ENCODE measurements at places on chromosomes 1 and 21.

GRCh38 chr1:245961137-245961540 lies 545.9 kb downstream of the SMYD3 start:
- no peak for DNase-seq

DNA sequence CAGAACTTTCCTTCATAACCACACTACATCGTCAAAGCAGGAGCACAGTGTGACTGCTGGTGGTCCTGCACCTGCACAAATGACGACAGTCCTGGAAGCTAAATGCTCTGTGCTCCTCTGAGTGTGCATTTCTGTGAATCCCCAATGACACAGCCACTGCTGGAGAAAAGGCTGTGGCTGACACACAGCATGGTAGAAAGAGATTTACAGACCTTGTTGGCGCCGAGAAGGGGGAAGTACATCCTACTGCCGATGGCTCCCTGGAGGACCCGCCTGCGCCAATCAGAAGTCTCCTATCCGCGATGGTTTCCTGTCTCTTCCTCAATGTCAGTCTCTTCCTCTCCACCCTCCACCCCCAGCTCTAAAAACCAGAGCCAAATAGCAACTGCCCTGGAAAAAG lies 115.4 kb upstream of the RAB4A start:
- no peak for DNase-seq

- no peak for DNase-seq
Measured at GRCh38 chr1:26274801-26275425, 5.0 kb upstream of the SH3BGRL3 start.

DNA sequence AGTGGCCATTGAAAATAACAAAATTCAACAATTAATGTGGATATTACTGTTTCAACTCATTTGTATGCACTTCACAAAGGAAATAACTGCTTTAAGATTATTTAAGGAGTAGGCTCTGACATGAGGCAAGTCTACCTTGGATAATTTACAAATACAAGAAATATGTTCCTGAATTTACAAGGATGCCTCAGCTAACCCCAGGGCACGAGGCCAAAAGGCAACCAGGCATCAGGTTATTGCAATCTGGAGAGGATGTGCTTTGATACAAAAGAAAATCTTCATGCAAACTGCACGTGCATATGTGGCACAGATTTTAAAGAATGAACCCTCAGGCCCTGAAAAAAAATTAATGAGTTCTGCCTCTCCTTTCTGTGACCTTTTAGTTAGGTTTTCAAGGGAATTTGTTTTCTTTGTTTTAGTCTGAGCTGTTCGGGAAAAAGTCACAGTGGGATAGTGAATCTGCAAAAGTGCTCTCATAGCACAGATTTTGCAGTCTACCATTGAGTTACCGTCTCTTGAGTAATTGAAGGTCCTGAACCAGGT lies 1304.2 kb upstream of the ADGRL4 start:
- DNase-seq, result peak; percentile 28

DNA sequence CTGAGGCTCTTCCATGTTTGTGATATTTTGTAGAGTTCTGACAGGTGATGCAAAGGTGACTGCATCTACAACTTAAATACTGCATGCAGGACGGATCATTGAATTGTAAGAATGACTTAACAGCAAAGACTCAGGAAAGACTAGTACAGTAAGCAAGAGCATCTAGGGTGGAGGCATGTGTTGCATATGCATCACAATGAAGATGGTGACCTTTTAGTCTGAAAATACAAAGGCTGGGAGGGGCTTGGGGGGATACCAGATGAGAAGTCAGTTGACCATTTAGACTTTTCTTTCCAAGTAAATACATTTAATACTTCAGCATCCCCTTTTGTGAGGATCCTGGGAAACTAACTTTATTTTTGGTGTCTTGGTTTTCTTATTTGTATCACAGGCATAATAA lies 145.5 kb downstream of the NUF2 start:
- DNase-seq, result no peak

DNA sequence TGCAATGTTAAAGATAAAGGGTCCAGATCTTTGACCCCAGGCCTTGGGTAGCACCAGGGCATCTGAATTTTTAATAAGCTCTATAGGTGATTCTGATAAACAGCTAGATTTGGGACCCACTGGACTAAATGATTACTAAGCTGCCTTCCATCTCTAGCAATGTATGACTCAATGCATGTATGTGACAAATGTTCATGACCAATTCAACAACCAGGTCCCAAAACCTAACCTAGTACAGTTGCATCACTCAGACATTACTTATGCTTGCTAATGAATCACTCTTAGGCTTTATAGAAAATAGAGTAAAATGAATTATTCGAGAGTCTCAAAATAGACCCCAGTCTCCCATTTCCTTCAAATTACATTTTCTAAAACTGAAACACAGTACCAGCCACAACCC lies 35.5 kb downstream of the RCAN1 start:
- no peak for DNase-seq

- no peak for DNase-seq
Measured at GRCh38 chr1:92851729-92852128, 19.9 kb downstream of the RPL5 start.

- DNase-seq, result no peak
Measured at GRCh38 chr1:209389258-209389657, 194.3 kb upstream of the CAMK1G start.

DNA sequence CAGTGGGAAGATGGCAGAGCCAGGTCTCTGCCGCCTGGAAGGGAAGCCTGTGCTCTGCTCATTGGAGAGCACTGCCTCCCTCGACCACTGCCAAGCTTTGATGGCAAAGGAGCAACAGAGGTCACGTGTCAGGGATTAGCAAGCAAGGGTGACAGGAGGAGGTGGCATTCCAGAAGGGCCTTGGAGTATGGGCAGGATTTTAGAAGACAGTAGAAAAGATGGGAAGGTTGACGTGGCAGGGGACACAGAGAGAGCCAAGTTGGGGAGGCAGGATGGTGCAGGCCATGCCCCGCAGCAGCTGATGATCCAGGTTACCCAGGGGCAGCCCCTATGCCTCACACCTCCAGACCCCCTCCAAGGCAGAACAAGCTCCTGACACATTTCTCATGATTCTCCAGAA lies 21.9 kb upstream of the LBR start:
- DNase-seq, result no peak

GRCh38 chr21:28936036-28936435 lies 56.6 kb downstream of the LTN1 start:
- DNase-seq, result peak; percentile 32

GRCh38 chr1:63987014-63987627 lies 213.3 kb downstream of the ROR1 start:
- DNase-seq, result no peak

- no peak for DNase-seq
Measured at GRCh38 chr1:43225168-43225567, 44.6 kb upstream of the TMEM125 start.

GRCh38 chr1:244603498-244603897 lies 49.4 kb upstream of the DESI2 start:
- DNase-seq, result no peak

DNA sequence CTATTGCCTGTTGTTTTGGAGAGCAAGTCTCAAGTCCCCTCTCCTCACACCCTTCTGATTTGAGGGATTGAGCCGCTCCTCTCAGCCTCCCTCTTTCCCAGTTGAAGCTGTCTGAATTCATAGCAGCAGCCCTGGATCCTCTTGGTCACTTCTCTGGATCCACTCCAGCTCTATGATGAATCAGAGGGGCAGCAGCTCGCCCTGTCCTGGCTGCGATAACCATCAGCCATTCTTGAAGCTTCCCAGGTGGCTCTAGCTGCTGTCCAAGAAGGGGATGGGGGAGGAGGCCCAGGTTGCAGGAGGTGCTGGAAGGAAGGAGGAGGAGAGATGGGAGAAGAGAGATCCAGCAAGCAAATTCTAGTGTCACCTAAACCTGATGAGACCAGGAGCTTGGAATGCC lies 31.3 kb downstream of the WNT4 start:
- DNase-seq, result no peak

- no peak for DNase-seq
Measured at GRCh38 chr1:83839566-83840173, 159.3 kb downstream of the TTLL7 start.

GRCh38 chr21:15065392-15066122 lies 757 bp upstream of the NRIP1 start:
- DNase-seq, result peak; percentile 74

DNA sequence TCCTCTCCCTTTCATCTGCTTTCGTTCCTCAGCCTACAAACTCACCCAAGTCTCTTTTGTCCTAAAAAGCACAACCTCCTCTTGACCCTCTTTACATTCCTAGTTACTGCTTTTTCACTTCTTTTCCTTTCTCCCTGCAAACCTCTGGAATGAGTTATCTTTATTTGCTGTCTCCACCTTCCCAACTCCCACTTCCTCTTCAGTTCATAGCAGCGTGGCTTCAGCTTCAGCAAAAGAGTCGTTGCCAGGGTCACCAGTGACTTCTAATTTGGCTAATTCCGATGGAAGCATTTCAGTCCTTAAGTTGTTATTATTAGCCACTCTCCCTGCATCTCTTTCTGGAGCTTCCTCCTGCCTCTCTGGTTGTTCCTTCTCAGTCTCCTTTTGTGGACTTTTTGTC lies 6.2 kb upstream of the TMEM54 start:
- DNase-seq, result no peak

DNA sequence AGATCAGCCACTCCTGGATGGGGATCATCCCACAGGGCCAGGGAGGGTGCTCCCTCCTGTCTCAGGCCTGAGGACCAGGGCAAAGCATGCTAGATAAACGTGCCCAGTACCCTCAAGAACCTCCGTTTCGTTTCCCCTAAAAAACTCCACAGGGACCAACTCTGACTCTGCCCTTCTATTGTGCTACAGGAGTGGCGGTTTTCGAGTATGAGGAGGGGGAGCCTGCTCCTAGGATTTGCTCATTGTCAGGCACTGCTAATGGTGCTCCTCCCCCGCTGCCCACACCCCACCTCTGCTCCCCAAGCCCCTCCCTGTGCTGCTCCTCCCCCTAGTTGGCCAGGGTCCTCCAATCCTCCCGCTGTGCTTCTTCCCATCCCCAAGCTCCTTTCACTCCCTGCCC lies 32.0 kb downstream of the PGBD5 start:
- DNase-seq, result no peak

DNA sequence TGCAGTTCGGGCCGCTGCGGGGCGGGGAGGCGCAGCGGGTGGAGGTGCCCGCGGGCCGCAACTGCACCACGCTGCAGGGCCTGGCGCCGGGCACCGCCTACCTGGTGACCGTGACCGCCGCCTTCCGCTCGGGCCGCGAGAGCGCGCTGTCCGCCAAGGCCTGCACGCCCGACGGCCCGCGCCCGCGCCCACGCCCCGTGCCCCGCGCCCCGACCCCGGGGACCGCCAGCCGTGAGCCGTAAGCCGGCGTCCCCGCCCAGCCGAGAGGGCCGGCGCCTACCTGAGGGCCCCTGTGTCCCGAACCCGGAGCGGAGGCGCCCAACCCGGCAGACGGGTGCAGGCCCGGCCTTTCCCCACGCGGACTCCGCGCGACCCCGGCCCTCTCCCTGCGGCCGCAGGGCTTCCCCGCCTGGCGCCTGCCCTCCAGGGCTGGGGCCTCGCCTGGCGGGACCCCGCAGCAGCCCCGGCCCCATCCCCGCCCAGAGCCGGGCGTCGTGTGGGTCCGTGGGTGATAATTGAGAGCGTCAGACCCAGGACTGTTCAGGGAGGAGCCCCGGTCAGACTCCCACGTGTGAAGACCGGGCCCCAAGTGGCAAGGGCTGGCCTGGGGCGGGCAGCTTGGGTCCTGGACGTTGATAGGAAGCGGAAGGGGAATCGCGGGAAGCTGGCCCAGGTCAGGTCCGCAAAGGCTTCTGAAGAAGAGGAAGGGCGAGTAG lies 4.2 kb downstream of the VWA1 start:
- DNase-seq, result no peak

- DNase-seq, result no peak
Measured at GRCh38 chr1:19622204-19622603, 21.9 kb upstream of the NBL1 start.

DNA sequence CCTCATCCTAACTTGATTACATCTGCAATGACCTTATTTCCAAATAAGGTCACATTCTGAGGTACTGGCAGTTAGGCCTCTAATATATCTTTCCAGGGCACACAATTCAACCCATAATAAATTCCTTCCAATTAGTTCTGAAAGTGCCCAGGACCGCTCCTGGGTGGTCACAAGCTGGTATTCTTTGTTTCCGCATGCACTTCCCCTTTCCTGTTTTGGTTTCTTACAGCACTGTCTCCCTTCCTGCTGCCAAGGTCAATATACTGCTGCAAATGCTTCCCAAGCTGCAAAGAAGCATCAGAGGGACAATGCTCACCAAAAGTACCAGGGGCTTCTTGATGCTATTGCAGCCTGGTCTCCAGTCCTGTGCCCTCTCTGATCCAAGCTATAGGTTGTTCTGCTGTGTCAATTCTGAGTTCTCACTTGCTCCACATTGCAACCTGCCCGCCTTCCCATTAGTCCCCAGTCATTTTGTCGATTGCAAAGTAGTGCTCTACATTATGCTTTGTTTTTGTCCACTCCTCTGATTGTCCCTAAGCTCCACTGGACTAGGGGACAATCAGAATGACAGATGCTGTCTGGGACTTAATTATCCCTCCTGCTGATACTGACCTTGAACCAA lies 13.9 kb upstream of the XPR1 start:
- no peak for DNase-seq

GRCh38 chr1:84582802-84583587 lies 8.8 kb upstream of the CTBS start:
- DNase-seq, result no peak

DNA sequence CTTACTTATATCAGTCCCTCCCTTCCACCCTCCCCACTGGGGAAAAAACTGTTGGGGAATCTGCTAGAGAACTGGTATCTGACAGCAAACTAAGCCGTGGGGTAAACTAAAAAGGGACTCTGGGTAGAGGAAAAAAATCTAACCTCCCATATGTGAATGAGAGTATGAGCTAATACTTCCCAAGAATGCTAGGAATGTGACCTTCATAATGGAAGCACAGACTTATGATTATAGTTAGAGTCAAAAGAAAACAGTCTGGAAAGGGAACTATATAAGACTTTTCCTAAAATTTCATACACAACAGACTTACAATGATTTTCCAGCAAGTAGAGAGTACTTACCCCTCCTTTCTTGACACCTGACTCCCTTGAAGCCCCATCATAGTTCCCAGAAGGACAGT lies 23.0 kb upstream of the RBBP5 start:
- DNase-seq, result no peak

GRCh38 chr1:192557841-192558595 lies 17.6 kb upstream of the RGS1 start:
- DNase-seq, result no peak

DNA sequence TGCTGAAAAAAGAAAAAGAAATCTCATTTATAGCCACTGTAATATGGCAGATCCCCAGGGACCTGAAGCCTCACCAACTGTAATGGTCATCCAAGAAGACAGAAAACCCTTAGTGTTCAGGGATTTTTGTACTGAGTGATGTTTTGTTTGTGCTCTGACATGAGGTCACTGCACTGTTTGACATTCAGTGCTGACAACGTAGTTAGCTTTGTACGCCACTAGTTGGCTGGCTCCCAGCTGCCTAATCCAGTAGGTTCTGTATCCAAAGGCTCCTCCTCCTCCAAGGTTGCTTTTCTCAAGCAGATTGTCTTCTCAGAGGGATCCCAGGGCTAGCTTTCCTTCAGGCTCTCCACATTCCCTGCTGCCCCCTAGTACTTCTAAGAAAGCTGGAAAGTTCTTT lies 9.5 kb upstream of the YRDC start:
- peak; percentile 84 for DNase-seq

GRCh38 chr1:197808880-197809279 lies 33.6 kb upstream of the DENND1B start:
- DNase-seq, result no peak

- no peak for DNase-seq
Measured at GRCh38 chr1:203996126-203996525, 76.8 kb upstream of the SOX13 start.

GRCh38 chr1:243962541-243962940 lies 88.5 kb upstream of the ZBTB18 start:
- DNase-seq, result no peak

All from LNCaP clone FGC (cell line).